ENCODE measurements at places on chromosomes 11 and 22.
A peak's percentile ranks its signal among the peaks of the same experiment; 100 is the strongest.

DNA sequence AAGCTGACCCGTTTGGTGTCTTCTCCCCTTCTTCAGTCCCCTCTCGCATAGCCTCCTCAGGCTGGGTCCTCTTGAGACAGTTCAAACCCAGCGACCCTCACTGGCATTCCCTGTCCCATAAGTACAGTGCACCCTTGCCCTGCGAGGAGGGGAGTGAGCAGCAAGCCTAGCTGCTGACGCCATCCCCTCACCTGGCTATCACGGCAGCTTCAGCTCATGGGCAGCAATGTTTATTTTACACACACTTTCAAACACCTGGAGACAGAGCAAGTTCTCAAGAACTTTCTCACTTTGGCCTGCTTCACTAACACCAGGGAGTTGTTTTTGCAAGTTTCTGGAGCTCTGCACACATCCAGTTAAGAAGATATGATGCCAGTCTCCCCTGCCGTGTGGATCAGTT is 189.6 kb upstream of the E2F8 start:
- DNase-seq, result no peak

DNA sequence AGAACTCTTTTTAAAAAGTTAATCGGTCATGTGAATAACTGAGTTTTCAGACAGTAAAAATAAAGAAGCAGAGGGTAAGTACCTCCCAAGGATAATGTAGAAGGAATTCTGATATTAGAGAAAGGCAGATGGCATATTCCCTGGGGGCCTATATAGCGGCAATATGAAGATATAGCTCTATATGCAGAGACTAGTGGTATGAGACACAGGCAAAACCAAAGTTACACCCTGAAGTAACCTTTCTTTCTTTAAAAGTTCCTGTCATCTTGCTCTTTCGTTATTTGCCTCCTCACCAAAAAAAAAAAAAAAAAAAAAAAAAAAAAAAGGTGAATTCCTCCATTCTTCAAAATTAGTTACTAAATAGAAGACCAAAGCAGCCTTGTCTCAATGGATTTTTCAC is 76.2 kb upstream of the ARHGAP32 start:
- DNase-seq, result no peak

DNA sequence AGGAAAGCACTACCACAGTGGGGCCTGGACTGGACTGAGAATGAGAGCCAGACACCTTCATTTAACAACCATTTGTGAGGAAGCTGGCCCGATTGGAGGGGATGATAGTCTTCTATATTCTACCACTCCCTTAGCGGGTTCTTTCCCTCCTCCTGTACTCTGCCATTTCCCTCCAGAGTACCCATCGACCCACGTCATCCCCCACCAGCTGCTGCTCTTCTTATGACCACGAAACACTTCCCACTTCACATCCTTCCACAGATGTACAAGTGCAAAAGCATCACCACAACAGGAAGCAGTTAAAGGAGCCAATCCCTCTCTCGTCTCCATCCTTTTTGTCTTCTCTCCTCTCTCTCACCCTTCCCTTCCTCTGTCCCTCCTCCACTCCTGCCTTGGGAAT is 18.0 kb upstream of the UBASH3B start:
- DNase-seq, result no peak

DNA sequence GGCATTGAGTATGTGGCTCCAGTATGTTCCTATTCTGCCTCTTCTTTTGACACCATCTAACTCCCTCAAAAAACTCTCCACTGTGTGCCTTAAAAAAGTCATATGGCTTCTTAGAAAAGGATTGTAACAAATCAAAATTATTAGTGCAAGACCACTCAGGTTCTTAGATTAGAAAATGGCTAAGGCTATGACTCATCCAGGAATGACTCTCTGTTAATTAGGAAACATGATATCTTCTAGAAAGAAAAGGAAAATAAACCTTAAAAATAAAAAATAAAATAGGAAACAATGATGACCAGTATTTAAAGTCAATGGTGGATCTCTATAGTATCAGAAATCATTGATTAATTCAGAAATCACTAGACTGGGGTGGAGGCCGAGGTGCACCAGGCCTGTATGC is 21.7 kb downstream of the SLC25A17 start:
- DNase-seq, result no peak

DNA sequence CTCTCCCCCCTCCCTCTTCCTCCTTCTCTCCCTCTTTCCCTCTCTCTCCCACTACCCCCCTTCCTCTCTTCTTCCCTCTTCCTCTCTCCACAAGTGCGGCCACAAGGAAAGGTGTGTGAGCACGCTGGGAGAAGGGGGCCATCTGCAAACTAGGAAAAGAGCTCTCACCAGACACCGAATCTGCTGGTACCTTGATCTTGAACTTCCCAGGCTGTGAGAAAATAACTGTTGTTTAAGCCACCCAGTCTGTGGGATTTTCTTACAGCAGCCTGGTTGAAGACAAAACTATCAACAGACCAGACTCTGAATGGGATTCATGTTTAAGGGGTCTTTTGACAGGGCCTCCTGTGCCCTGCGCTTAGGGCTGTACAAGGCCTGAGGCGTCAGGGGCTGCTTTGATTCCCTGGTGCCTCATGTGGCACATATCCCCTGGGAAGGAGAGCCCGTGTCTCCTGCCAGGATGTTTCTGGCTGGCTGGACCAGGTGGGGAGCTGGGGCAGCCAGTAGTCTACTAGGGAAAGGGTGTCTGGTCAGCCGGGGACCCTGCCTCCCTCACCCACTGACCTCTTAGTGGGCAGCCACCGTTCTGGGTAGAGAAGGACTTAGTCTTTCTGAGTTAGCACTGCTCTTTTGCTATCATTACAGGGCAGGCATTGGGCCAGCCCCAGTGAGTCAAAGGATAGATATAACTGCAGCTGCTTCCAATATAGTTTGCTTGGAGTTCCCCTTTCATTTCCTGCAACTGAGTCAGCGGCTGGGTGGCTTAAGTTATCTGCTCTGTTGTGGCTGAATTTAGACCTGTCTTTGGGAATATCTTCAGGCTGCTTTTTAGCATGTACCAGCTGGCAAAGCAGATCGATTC is 6.2 kb downstream of the PANX1 start:
- DNase-seq, result peak; percentile 95

DNA sequence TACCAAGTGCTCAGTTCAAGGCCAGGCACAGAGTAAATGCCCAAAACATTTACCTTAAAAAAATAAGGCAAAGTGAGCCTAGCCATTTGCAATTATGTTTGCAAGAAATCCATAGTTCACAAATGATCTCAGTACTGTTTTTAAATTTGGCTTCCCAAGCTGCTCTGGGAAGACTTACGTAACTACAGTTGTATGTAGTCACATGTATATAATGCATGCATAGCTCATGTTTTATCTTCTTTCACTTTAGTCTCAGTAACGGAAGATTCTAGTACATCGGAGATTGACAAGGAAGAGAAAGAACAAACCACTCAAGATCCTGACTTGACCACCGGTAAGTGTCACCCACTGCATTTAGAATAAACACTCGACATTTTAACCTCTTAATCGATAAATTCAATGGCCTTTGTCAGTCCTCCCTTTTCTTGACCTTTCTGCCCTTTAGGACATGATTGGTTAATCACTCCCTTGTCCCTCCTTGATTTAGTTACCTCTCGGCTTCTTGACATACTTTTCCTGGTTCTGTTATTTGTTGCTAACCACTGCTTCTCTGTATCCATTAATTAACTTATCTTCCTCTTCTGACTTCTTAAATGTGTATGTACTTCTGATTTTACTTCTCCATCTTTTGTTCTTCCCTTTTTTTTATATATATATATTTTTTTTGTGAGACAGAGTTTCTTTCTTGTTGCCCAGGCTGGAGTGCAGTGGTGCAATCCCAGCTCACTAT is 18.0 kb upstream of the JHY start:
- peak; percentile 6 for DNase-seq

- DNase-seq, result no peak
Measured at GRCh38 chr11:100777736-100778135, 90.6 kb downstream of the ARHGAP42 start.

GRCh38 chr22:27800250-27801201 is 1.0 kb downstream of the MN1 start:
- peak; percentile 64 for DNase-seq

DNA sequence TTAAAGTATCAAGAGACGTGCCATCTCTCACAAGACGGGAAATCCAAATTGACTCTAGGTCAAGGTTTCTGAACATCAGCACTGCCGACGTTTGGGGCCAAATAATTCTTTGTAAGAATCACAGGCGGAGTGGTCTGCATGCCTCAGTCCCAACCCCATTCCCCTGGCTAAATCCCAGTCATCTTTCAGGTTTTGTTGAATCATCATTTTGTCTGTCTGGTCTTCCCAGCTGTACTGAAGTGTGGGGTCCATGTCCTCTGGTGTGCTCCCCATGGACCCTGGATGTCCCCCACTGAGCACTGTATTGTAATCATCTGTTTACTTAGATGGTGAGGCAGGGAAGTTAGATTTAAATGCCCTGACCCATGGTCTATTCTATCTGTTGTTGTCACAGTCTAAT is 103.6 kb upstream of the GALNT18 start:
- DNase-seq, result no peak

GRCh38 chr22:47285981-47286380 is 523.5 kb downstream of the TBC1D22A start:
- DNase-seq, result no peak

GRCh38 chr11:115180272-115180671 is 323.9 kb downstream of the CADM1 start:
- no peak for DNase-seq

GRCh38 chr11:10770626-10771254 is 19.7 kb downstream of the CTR9 start:
- peak; percentile 50 for DNase-seq
